Stomach (tissue), 19 donors: ENCODE measurements at places on chromosomes 1 and 21. TPM values are rescaled to one million over a fixed set of nuclear protein-coding genes. Genes with fewer than 3 reads are reported as not detected.

- DNase-seq, result no peak
- H3K27ac ChIP-seq, result no peak overlapping the region
- peaks cover 6% of the 10 kb centered on the region for H3K4me1 ChIP-seq
- H3K36me3 ChIP-seq, result no peaks in the 10 kb centered on the region
- H3K27me3 ChIP-seq, result peaks cover 3% of the 10 kb centered on the region
Observed at GRCh38 chr1:205945069-205945468, 1.8 kb upstream of the SLC26A9 start.

DNA sequence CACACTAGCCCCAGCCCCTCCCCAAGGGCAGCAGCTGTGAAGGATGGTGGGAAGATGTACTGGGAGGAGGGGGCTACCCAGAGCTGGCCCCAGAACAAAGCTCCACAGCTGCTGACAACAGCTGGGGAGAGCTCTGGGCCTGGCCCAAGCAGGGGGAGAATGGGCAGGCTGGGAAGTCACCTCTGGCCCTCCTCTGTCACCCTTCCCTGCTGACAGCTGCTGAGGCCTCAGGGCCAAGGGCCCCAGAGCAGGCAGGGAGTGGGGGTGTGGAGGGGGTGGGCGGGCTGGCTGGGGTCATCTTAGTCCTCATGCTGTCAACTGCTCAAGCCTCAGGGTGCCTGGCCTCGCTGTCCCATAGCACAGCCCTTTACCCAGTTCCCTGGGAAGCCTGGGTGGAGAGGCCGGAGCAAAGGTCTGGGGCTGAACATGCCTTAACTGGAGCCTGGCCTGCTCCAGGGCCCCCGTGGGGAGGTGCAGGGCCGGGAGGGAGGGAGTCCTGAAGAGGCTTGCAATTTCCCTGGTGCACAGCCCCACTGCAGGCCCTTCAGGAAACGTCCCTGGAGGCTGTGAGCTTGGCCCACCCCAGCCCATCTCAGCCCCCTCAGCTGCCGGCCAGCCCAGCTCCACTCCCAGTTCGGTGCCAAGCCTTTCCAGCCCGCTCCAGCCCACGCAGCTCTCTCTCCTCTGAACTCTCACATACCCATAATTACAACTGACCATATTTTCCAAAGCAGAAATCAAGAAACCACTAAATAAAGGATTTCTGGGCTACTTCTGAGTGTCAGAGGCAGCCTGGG is 25.7 kb downstream of the HSPG2 start:
- H3K36me3 ChIP-seq, result no peaks in the 10 kb centered on the region
- no peak for DNase-seq
- no peak overlapping the region for H3K4me3 ChIP-seq
- peaks cover 100% of the 10 kb centered on the region for H3K4me1 ChIP-seq
- peak overlapping the region; percentile 85 for H3K27ac ChIP-seq

- no peaks in the 10 kb centered on the region for H3K36me3 ChIP-seq
- peaks cover 8% of the 10 kb centered on the region for H3K4me1 ChIP-seq
- H3K27me3 ChIP-seq, result no peaks in the 10 kb centered on the region
- no peak overlapping the region for H3K4me3 ChIP-seq
- DNase-seq, result no peak
Observed at GRCh38 chr1:101371259-101371658, 134.4 kb downstream of the S1PR1 start.

Gene PADI4
- polyA plus RNA-seq, result 0.25 TPM

DNA sequence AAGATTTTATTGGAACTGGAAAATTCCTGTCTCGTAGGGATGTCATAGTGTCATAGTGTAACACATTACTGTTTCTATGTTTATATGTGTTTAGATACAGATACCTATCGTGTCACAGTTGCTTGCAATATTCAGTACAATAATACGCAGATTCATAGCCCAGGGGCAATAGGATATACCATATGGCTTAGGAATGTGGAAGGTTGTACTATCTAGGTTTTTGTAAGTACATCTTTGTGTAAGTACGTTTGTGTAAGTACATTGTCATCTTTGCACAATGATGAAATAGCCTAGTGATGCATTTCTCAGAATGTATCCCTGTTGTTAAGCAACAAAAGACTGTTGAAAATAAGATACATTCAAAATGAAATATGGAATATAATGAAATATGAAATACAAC is 68.9 kb downstream of the CAMTA1 start:
- H3K27ac ChIP-seq, result no peak overlapping the region
- no peaks in the 10 kb centered on the region for H3K27me3 ChIP-seq
- no peaks in the 10 kb centered on the region for H3K4me1 ChIP-seq
- DNase-seq, result no peak

DNA sequence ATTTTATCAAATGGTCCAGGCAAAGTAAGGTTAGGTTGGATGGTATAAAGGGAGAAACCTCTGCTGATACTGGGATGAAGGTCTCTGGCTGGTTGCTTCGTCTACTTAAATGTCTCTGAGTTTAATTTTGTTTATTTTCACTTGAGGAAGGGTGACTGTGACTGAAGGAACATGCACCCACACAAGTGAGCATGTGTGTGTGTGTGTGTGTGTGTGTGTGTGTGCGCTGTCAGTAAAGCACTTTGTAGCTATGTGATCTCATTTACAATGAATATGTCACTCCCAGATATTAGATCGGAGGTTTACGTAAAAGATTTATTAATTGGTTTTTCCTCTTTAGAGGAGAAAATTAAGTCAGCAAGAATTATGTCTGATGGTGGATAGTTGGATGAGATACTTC is 4.4 kb downstream of the FOXD2 start:
- DNase-seq, result no peak
- H3K27me3 ChIP-seq, result peaks cover 78% of the 10 kb centered on the region
- H3K4me3 ChIP-seq, result no peak overlapping the region
- peaks cover 35% of the 10 kb centered on the region for H3K4me1 ChIP-seq

Gene OR2G6
- not detected for polyA plus RNA-seq

- no peaks in the 10 kb centered on the region for H3K36me3 ChIP-seq
- peaks cover 26% of the 10 kb centered on the region for H3K4me1 ChIP-seq
- H3K4me3 ChIP-seq, result no peak overlapping the region
- no peak for DNase-seq
Observed at GRCh38 chr1:40795811-40796586, 12.4 kb downstream of the KCNQ4 start.

GRCh38 chr1:22186311-22186710 is 43.4 kb upstream of the WNT4 start:
- no peaks in the 10 kb centered on the region for H3K4me1 ChIP-seq
- DNase-seq, result no peak
- H3K4me3 ChIP-seq, result no peak overlapping the region
- no peak overlapping the region for H3K27ac ChIP-seq
- no peaks in the 10 kb centered on the region for H3K27me3 ChIP-seq

Gene SLC45A1
- 2.5 TPM for polyA plus RNA-seq

Gene HPCAL4
- polyA plus RNA-seq, result 0.15 TPM

- H3K4me3 ChIP-seq, result no peak overlapping the region
- no peaks in the 10 kb centered on the region for H3K4me1 ChIP-seq
- H3K27me3 ChIP-seq, result no peaks in the 10 kb centered on the region
- H3K36me3 ChIP-seq, result no peaks in the 10 kb centered on the region
Observed at GRCh38 chr1:106620521-106620954, 435.9 kb upstream of the PRMT6 start.
